Esophagus squamous epithelium (tissue), 5 donors: ENCODE measurements at places on chromosomes 6 and 20. TPM values are rescaled to one million over a fixed set of nuclear protein-coding genes. Genes with fewer than 3 reads are reported as not detected.

DNA sequence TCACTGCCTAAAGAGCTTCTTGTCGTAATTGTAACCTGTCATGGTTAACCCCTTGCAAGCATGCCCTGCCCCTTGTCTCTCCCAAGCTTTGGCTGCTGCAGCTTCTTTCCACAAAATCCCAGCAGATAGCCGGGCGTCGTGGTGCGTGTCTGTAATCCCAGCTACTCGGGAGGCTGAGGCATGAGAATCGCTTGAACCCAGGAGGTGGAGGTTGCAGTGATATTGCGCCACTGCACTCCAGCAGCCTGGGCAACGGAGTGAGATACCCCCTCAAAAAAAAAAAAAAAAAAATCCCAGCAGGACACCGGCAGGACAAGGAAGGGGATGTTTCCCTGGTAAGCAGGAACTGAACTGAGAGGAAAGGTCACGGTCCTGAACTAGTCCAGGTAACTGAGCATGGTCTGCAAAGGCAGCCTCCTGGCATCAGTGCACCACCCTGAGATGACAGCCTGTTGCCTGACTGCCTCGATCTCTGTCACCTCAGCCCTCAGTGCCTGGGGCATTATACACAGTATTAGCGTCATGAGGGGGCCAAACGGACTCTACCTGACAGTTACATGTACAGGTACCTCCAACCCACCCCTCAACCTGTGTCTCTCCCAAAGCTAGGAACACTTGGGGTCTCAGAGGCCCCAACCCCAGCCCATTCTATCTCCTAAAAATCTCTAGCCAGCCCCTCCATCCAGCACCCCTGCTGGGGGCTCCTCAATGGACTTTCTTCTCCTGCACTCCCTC is 1.8 kb downstream of the LZTS3 start:
- DNase-seq = no peak

DNA sequence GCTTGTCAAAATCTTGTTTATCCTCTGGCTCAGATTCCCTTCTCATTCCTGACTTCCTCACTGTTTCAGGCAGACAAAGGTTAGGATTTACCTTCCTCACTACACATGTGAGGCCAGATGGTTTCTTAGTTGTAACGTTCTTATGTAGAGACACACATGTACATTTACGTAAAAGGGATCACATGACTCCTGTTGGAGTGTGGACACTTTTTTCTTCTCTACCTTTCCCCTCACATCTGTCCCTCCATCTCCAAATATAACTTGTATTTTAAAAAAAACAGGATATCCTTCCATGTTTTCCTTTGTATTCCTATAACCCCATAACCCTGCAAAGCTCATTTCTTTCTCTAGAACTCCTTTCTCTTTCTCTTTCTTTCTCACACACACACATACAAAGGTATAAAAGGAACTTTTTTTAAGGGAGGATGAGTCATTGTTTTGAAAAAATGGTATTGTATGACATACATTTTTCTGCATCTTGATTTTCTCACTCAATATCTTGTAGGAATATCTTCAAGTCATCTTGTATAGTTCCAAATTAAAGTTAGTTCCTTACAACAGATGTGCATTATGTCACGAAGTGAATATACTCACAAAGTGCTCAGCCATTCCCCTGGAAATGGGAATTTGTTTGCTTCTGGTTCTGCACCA is 78.2 kb upstream of the SULF2 start:
- DNase-seq = no peak

The EDN1 gene
- 11.8 TPM for total RNA-seq

The SFT2D1 gene
- total RNA-seq = 39.2 TPM

DNA sequence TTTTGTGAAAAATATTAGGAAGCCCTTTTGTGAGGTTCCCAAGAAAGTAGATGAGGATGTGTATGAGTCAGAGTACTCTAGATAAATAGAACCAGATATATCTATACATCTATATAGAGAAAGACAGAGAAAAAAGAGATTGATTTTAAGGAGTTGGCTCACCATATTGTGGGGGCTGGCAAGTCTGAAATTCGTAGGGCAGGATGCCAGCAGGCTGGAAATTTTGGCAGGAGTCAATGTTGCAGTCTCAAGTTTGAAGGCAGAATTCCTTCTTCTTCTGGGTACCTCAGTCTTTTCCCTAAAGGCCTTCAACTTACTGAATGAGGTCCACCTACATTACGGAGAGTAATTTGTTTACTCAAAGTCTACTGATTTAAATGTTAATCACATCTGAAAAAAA is 65.3 kb upstream of the SAMD3 start:
- DNase-seq = no peak
